ENCODE measurements at places on chromosomes 16 and 17.
A peak's percentile ranks its signal among the peaks of the same experiment; 100 is the strongest.

DNA sequence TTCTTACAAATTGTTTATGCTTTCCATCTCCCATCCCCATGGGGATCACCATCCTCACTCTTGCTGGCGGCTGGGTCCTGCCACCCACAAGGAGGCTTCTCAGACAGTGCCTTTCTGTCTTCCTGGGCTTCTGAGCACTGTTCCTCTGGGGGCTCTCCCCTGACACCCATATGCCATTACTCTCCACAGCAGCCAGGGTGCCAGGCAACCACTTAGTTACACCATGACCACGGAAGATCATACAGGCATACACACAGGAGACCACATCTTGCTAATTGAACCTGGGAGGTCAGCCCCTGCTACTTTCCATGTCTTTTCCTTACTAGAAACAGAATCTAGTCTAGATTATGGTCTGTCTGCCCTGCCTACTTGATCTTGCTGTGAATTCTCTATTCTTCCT lies 27.7 kb upstream of the HS3ST2 start:
- no peak for DNase-seq

DNA sequence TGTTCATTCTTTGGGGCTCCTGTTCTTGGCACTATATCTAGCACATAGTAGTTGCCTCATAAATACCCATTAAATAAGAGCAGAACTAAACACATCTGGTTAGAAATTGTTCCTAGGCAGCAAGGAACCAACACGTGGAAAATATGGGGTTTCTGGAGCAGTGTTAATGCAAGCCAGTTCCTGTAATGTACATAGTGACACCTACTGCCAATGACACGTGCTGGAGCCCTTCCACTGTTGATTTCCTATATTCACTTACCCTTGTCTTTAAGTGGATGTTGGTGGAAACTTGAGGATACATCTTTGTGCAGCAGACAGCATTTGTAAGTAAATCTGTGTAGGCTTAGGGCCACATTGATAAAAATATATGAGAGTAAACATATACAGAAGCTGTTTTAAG lies 1.6 kb upstream of the IRF8 start:
- DNase-seq: peak; percentile 84

DNA sequence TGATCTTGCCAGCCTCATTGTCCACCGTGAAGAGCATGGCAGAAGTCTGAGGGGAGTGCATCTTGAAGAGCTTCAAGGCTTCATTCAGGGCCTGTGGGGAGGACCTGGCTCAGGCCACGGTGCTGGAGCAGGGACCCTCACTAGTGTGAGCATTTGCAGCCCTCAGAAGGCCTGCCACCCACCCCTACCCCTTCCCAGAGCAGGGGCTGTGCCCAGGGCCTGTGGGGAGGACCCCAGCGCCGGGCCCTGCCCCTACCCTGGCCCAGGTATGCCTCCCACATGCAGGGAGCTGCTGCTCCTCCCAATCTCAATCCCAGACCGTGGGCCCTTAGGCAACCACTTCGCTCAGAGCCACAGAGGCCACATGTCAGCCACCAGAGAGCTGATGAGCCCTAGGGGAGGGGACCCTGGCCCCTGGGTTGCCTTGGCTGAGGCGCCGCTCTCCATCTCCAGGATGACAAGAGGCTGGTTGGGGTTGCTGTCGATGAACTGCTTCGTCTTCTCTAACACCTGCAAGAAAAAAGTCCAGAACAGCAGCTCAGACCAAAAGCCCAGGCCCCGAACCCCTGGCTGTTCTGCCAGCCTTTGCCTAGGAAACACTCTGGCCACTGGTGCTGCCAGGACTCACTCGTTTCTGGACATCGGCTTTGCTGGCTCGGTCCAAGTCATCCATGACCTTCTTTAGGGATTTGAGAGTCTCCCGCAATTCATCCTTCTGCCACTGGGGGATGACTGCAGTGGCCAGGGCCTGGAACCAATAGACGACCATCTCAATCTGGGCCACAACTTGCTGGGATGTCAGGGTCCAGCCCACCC lies 1.8 kb upstream of the EXOSC6 start:
- peak; percentile 11 for DNase-seq

- DNase-seq: no peak
Observed at GRCh38 chr17:13182450-13182849, 164.6 kb upstream of the ELAC2 start.
